ENCODE measurements at places on chromosomes 6 and 20.

DNA sequence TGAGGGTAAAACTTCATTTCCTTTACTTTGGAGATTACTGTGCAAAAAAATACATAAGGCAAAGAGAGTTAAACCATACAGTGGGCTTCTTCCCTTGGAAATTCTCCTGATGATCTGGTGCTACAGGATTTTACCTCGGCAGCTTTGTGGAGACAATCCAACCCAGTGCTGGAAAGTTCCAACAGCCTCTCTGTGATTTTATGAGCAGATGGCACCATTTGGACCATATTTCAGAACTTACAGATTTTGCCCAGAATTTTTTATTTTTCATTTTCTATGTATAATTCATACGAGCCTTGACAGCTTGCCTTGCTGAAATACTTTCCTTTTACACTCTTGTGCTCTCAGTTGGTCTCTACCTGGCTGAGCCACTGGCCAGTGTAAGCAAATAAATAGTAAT is 43.3 kb upstream of the TNFRSF21 start:
- no peak for DNase-seq

DNA sequence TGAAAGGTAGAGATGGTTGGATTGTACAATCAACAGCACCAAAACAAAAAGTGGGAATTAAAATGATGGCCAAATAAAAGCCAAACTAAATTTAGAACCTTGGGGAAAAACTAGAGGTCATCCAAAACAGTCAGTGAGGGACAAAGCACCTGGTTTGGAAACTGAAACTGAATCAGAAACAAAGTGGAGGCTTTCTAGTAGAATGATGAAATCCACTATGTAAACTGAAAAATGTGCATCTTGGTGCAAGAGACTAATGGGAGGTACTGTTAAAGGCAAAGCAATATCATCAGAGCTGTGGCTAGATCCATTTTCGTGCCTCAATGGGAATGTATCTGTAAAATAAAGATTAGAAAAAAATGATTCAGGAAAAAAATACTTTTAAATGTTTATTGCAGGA is 380.0 kb upstream of the GJE1 start:
- DNase-seq: no peak

GRCh38 chr20:53706466-53707370 is 113.1 kb upstream of the ZNF217 start:
- no peak for DNase-seq

GRCh38 chr20:13102694-13103093 is 93.9 kb downstream of the SPTLC3 start:
- DNase-seq: no peak

DNA sequence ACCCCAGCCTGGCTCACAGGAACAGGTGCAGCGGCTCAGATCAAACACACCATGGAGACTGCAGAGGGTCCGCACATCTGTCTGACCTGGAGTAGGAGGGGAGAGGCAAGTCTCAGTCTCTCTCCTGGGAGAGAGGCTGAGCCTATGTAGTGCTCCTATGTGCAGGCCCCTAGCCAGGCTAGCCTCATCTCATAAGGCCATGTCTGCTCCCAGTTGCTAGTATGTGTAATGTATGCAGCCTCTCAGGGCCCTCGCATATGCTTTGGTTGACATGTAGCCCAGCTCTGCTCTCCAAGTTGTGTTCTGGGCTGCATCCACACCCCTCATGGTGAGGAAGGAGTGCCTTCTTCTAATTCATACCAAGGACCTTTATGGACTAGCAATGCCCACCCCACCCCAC is 11.8 kb downstream of the TNXB start:
- DNase-seq: no peak

GRCh38 chr6:154689493-154690255 is 43.5 kb upstream of the SCAF8 start:
- no peak for DNase-seq

DNA sequence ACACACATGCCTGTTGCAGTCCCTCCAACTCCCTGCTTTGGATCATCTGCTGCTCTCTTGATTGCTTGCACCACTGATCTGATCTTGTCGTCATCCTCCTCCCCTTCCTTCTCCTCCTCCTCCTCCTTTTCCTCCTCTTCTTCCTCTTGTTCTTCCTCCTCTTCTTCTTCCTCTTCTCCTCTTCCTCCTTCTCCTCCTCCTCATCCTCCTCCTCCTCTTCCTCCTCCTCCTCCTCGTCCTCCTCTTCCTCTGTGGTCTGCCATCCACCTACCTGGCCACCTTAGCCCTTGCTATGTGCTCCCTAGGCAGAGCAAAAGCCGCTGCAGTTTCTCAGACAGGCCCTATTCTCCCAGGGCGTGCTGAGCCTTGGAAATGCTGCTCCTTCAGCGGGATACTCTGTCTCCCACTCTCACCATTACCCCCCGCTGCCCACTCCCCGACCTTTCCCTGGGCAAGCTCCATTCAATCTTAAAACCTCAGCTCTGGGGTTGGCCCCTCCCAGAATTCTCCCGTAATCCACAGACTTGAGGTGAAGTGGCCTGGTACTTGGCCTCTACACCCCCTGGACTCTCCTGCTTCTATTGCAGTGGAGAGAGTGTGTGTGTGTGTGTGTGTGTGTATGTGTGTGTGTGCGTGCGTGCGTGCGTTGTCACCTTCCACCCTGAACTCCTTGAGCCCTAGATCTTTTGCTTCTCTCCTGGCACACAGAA is 105.0 kb downstream of the SASH1 start:
- DNase-seq: no peak

DNA sequence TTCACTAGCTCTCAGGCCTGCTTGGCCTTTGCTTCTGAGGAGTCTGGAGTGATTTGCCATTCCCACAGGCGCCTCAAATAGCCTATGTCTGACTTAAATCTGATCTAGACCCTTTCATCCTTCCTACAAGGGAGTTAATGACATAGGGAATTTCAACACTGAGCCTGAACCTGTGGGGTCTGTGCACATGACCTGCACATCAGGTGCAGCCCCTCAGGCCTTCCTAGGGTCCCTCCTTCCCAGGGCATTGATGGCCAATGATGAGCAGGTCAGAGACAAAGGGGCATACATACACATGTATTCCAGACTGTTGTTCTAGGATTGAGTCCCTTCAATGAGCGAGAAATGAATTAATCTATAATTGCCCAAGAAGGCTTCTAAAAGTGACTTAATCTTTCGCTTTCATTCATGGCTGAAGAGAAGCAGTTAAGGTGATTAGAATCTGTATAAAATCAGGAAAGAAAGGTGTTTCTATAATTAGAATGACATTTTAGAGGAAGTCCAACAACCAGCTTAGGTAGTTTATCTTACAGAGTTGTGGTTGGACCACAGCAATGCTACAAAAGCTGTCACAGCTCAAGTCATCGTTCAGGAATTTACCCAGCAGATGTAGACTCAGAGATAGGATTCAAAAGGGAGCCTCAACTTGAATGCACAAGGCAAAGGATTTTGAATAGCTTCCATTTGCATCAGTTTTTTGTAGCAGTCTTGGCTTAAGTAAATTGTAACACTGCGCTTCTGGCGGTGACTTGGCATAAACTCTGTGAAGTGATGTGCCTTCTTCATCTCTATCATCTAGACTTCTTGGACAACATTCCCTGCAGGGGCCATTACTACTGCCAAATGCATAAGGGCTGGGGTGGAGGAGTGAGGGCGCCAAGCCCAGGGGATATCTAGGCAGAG is 27.0 kb upstream of the TBC1D7 start:
- no peak for DNase-seq

GRCh38 chr6:141874930-141875602 is 257.7 kb upstream of the GJE1 start:
- no peak for DNase-seq

DNA sequence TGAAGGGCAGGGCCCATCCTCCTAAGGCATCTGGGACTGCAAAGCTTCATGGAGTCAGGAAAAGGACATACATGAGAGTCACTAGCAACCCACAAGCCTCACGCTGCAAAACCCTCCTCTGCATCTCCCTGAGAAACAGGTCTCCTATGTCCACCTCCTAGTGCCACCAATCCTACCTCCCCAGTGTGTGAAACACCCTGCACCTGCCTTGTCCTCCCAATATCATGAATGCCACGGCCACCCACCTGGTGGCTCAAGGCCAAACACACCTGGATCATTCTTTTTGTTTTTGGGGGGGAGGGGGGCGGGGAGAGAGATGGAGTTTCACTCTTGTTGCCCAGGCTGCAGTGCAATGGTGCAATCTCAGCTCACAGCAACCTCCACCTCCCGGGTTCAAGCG is 90.5 kb downstream of the ZMYND8 start:
- no peak for DNase-seq

DNA sequence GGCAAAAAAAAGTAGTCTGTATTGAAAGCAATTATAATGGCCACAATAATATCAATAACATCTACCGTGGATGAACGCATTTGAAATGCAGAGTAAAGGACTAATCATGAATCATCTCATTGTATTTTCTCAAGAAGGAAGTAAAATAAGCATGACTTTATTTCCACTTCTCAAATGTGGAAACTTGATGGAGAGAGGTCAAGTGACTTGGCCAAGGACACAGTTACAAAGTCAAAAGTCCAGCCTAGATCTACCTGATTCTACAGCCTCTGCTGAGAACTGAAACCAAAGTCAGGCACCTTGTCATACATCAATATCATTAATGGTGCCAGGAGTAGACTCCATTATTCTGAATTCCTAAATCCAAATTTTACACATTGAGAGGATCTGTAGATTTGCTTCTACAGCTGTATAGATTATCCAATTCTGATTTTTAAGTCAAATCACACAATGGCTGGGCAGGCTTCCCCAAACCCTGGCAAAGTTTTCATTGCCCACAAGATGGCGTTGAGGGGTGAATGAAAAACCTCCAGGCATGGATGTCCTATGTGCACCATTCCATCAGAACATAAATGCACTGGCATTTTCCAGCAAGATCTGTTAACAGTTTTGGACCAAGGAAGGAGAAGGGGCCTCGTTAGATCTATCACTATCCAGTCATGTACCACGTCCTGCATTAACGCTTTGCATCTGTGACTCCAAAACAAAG is 423.1 kb downstream of the MAFB start:
- no peak for DNase-seq

DNA sequence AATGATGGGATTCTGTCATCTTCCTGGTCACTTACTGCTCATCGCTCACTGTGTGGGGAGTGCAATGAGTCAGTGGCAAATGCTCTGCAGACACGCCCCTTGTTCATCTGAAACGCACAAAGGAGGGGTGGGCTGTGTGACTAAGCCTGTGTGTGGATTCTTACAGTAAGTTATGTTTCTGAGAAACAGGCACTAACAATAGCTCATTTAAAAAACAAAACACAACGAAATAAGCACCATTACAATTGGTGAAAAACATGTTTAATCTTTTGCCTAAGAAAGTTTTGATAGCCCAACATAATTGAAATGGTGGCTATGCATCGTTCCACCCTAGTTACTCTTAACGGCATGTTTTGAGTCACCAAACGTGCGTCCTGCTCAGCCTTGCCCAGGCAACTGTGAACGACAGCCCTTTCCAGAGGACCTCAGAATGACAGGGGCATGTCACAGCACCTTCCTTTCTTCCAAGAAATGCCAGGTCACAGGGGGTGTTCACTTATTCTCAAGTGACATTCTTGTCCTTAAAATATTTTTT is 118.4 kb upstream of the SGK1 start:
- peak; percentile 57 for DNase-seq

- DNase-seq: no peak
Observed at GRCh38 chr6:128368213-128368944, 152.0 kb downstream of the PTPRK start.

GRCh38 chr6:380234-381218 is 11.0 kb upstream of the IRF4 start:
- DNase-seq: no peak

- no peak for DNase-seq
Observed at GRCh38 chr20:39592371-39592770, 630.2 kb downstream of the DHX35 start.
